Mononuclear cell (primary cell): ENCODE measurements at places on chromosomes 13 and 19. TPM values are rescaled to one million over a fixed set of nuclear protein-coding genes. Genes with fewer than 3 reads are reported as not detected.

Gene GRIK5
- 0.21 TPM for total RNA-seq

Gene KLK14
- 0.10 TPM for total RNA-seq

Gene CABP5
- total RNA-seq = 4.0 TPM

Gene KCNRG
- 1.7 TPM for total RNA-seq

Gene NAPSA
- not detected for total RNA-seq

Gene NR2F6
- 2.1 TPM for total RNA-seq
